ENCODE measurements at places on chromosomes 5 and 9.

- no peak for DNase-seq
Measured at GRCh38 chr5:171424726-171425125, 5.3 kb downstream of the FGF18 start.

- DNase-seq, result no peak
Measured at GRCh38 chr5:14156650-14157492, 13.7 kb downstream of the TRIO start.

GRCh38 chr5:116466727-116467464 is 107.7 kb downstream of the SEMA6A start:
- no peak for DNase-seq

DNA sequence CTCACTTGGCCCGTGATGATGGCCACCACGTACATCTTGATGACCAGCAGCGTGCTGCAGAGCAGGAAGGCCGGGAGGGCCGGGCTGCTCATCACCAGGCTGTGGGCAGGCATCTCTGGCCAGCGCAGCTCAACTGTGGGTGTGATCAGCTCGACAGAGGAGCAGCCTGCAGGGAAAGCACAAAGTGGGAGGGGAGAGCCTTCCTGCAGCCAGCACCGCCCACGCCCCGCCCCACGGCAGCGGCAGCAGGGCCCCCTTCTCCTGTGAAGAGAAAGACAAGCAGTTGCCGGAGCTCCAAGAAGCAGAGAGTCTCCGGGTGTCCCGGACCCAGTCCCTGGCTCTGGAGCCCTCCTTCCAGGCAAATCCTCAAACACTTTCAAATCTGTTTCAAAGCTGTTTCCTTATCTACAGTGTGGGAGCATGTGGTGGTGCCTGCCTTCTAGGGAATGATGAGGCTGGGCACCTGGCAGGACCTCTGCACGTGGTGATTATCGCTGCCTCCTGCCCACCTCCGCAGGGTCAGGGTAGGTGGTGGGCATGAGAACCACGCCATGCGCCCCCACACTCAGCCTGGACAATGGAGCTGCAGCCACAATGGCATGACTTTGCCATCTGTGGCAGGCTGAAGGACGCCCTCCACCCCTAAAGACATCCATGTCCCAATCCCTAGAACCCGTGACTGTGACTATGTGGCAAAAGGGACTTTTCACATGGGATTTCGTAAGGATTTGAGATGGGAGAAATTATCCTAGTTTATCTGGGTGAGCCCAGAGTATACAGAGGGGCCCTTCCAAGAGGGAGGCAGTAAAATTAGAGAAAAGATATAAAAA is at the start of gene PTGES:
Gene PTGES (minus strand): TSS at position 143 of the 830 bp plus-strand sequence. CDS start 30 bp downstream, at position 113.
- peak; percentile 68 for DNase-seq

DNA sequence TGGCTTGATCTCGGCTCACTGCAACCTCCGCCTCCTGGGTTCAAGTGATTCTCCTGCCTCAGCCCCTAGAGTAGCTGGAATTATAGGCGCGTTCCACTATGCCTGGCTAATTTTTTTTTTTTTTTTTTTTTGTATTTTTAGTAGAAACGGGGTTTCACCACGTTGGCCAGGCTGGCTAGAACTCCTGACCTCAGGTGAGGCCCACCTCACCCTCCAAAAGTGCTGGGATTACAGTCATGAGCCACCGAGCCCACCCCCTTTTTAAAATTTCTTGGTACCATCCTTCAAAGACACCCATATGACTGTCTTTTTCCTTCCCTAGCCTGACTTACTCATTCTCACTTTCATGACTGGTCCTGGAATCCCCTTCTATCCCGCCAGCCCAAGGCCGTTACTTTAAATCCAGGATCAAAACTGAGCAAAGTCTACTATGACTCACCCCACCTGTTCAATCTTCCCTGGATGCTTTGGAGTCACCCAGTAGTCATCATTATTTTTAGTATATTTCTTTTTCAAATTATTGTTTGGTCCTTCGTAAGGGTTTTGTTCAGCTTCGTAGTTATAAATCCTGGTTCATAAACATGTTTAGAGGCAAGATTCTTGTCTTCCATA is 1.2 kb upstream of the TBCA start:
- no peak for DNase-seq

- no peak for DNase-seq
Measured at GRCh38 chr5:161720460-161720859, 34.9 kb downstream of the GABRA6 start.

GRCh38 chr9:129125478-129125877 is 14.3 kb downstream of the PTPA start:
- DNase-seq, result no peak

DNA sequence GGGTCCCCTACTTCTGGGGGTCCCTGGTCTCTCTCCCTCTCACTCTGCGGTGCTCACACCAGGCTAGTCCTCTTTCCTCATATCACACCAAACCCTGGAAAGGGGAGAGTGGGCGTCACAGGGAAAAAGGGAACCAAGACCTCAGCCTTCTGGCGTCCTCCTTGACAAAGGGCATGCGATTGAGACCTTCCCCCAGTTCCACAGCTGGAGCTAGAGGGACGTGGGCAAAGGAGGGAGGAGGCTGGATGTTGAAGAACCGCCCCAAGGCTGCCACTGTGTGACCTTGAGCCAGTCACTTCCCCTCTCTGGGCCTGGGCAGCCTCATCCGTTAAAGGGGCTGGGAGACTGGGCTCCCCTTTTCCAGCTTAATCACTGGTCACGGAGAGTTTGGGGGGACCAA is 18.5 kb upstream of the TOR2A start:
- no peak for DNase-seq

DNA sequence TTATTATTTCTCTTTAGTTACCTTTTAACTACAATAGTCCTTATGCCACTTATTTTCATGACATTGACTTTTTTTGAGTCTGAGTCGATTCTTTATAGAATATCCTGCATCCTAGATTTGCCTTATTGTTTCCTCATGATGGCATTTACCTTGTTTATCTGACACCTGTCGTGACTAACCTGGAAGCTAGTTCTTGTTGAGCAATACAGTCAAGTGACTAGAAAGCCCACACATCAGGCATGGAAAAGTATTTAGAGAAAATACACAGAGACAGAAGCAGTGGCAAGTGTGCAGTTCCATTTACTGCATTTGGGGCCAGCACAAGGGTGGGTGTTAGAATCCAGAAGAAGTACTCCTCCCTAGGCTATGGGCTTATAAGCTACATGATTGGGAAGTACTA is 97.8 kb downstream of the ERMP1 start:
- no peak for DNase-seq

- DNase-seq, result no peak
Measured at GRCh38 chr5:180785121-180785781, 17.4 kb downstream of the MGAT1 start.

GRCh38 chr5:96142184-96142781 is 180.6 kb upstream of the ELL2 start:
- DNase-seq, result no peak

DNA sequence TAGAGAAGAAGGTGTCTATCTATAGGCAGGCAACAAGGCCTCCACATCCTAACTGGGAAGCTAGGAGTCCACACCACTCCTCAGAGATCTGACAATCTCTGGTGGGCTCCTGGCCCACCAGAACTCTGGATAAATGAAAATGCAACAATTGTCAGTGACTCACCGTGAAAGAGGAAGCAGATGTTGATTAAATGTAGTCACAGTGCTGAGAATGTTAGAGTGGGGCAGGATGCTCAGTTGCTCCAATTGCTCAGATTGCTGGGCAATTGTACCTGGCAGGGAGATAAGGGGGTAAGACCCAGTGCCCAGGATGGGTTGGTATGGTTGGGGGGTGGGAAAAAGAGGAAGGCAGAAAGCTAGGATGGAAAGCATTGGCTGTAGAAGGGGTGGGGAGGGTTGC is 4.3 kb downstream of the CCL19 start:
- DNase-seq, result no peak

DNA sequence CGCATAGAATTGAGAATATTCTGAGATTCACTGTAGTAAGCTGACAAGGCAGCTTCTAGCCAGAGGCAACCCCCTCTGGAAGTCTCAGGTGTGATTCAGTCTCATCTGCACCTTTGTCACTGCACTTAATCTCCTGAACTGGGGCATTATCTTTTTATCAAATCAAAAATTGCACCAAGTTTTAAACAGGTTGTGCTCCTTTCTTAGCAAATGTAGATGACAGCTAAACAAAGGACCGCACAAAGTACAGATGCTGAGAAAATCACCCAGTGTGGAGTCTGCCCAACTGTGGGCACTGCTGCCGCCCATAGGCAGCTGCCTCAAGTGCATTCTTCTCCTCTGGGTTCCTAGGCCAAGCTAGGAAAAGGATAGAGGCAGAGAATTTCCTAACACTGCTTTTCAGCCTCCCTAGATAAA is 51.1 kb downstream of the STARD4 start:
- no peak for DNase-seq

GRCh38 chr5:108321341-108321740 is 60.6 kb downstream of the FBXL17 start:
- DNase-seq, result no peak

- DNase-seq, result no peak
Measured at GRCh38 chr5:35717718-35718117, 100.1 kb downstream of the SPEF2 start.

DNA sequence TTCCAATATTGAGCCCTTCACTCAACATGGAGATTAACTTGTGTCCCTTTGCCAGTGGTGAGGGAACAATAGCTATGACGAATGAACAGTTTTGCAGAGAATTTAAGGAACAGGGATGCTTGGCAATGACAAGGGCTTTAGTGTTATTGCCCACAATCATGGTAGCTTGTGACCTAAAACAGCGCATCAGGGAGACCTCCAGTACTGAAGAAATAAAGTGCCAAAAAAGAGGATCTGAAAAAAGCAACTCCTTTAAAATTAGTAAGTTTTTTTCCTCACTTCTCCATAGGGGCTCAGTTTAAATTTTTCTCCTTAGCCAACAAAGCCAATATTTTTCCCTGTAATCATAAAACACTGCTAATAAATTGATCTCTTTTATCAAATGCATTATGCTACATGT is 41.8 kb upstream of the PAM start:
- no peak for DNase-seq

- no peak for DNase-seq
Measured at GRCh38 chr5:92242170-92242569, 859.1 kb upstream of the ARRDC3 start.

DNA sequence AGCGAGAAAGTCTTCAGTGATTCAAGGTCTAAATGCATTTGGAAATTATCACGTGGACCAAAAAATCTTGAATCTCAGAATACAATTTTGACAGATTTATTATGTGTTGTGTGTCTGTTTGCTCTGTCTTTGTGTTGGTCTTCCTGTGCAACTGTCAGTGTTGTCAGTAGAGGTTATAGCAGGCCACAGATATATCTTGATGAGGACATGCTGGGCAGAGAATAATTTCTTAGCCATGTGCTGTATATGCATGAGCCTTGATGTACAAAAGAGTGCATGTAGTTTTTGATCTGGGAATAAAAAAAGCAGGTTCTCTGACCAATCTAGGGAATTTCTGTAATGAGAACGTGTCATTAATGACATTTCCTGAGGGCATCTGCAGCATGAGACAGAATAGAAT is 57.6 kb downstream of the ZSWIM6 start:
- no peak for DNase-seq

- DNase-seq, result no peak
Measured at GRCh38 chr5:134028496-134028895, 23.7 kb upstream of the VDAC1 start.

GRCh38 chr5:28369418-28369817 is 1331.0 kb upstream of the CDH9 start:
- no peak for DNase-seq

DNA sequence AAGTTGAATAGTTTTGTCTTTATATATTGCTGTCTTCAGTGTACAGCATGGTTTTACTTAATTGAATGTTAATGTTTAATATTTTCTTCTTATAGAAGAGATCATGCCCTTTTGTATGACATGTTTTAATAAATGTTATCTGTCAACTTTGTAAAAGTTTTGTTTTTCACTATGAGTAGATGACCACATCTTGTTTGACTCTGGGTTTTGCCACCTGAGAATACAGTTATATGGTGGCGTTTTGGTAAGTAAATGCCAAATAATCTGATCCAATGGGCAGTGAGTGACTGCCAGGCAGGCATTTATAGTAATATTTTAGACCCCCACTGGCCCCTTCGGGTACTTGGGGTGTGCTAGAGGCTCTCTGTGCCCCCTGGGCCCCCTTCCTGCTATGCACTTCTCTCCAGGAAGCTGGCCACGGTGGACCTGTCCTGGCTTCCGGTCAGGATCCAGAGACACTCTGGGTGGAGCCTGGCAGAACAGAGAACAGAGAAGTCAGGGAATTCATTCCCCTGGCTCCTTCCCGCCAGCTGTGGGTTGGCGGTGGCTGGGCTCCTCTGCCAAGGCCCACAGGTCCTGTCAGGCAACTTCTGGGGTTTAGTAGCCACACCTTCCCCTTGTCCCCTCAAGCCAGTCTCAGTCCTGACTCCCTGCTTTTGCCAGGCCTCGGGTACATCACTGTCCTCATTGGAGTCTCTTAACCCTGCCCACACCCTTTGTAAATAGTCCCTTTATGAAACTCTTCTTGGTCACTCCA is 22.2 kb upstream of the ZBTB34 start:
- no peak for DNase-seq

DNA sequence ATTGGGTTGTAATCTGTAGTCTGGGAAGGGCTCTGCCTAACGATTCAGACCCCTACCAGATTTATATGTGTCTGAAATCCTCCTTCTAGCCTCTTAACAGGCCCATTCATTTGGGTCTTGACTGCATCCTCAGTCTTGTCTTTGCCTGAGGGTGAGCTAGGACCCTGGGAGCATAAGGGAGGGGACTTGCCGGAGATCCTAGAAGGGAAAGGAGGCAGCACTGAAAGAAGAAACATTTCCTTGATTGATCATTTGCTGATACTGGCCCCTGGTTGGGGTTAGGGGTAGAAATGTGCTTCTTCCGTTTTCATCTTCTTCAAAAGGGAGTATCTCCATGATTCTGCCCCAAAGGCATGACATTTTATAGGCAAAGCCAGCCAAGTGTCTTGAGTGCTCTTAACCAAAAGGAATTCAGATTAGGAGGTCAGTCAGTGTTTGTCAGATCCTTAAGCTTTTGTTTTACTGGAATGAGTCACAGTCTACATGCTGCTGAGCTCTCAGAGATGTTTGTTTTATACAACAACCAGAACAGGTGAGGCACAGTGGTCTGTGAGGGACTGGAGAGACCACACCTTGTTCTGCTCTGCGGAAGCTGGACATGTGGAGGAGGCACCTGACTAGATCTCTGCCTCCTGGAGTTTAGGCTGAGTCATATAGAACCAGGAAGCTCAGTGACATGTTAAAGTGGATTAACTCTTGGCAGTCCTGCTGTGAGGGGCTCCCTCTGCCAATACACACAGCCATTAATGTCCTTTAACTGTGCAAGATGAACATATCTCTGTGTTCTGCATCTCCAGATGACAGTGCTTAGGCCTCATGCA is 37.7 kb downstream of the PCDHAC2 start:
- DNase-seq, result no peak

DNA sequence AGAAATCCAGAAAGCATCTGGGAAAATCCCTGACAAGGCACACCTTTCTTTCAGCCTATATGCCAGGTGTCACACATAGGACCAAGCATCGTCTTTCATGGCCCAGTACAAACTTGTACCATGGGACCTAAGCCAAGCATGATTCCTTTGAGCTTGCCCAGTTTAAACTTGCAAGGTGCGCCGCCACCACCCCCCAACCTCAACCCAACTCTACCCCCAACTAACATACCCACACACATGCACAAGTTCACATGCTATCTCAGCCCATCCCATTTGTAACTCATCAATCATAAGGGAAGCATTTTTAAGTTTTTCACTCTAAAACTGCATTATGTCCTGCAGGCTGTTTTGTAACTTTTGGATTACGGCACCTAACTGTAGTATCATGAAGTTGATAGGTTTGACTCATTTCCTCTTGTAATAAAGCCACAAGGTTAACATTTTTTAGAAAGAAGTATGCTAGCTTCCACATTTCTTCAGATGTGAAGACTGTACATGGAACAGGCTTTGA is 145.9 kb upstream of the FST start:
- DNase-seq, result no peak

GRCh38 chr5:124537522-124537921 is 208.9 kb downstream of the ZNF608 start:
- no peak for DNase-seq
